ENCODE measurements at places on chromosomes 3 and 15.

- no peak for DNase-seq
These were observed 34.5 kb downstream of the TJP1 start for GRCh38 chr15:29787767-29788166.

GRCh38 chr3:55720614-55721013 lies 233.5 kb upstream of the WNT5A start:
- no peak for DNase-seq

DNA sequence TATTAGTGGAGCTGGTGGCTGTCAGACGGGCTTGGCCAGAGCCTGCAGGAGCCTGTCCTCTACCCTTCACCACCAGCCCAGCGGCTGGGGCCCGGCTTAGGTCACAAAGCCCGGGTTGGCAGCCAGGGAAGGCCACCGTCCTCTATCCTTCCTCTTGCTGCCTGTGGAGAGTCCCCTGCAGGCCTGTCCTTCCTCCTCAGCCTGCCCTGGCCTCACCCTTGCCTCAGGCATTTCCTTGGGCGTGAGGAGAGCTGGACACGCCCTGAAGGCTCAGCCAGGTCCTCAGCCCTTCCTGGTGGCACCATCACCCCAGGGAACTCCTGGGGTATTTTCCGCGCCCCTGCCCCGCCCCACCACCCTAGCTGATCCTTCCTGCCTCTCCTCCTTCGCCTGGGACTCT lies 7.7 kb downstream of the CHAC1 start:
- DNase-seq, result no peak

DNA sequence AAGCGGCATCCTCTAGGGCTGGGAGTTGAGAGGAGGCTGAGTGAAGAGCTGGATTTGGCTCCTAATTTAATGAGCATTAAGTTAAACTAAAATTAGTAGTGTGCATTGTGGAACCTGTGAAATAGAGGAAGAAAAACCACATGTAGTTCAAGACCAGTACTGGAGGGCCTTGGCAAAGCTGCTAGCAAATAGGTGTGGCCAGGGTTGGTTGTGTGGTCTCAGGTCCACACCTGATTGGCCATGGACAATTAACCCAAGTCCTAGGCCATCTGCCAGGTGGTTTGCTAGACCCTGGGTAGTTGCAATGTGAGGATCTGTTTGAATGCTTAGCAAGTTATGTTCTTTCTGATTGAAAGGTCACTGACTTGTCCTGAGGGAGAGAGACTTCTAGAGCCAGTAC lies 275.5 kb downstream of the PDCD6IP start:
- no peak for DNase-seq

- DNase-seq, result no peak
These were observed 7.3 kb downstream of the NGLY1 start for GRCh38 chr3:25775936-25776335.

- DNase-seq, result no peak
These were observed 110.8 kb downstream of the ADCY5 start for GRCh38 chr3:123337948-123338619.

DNA sequence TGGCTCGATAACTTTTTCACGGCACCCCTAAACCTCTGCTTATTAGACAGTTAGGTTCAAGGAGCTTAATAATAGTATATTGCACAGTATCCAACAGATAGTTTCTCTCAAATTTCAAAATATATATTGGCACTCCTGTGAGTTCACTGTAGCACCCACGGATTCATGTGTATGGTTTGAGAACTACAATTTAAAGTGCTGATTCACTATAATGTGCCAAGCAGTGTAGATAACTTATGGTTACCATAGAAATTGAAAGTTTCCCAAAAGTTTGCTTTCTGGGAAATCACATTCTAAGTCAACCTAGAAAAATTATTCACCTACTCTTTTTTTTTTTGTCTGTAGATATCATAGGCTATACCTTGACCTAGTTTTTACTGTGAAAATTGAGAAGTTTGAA lies 86.6 kb downstream of the GAP43 start:
- no peak for DNase-seq

GRCh38 chr3:139689122-139689521 lies 11.3 kb upstream of the NMNAT3 start:
- DNase-seq, result no peak

- no peak for DNase-seq
These were observed 43.4 kb downstream of the HLTF start for GRCh38 chr3:149042789-149043386.

GRCh38 chr15:48052946-48053345 lies 67.8 kb upstream of the SLC24A5 start:
- DNase-seq, result no peak

DNA sequence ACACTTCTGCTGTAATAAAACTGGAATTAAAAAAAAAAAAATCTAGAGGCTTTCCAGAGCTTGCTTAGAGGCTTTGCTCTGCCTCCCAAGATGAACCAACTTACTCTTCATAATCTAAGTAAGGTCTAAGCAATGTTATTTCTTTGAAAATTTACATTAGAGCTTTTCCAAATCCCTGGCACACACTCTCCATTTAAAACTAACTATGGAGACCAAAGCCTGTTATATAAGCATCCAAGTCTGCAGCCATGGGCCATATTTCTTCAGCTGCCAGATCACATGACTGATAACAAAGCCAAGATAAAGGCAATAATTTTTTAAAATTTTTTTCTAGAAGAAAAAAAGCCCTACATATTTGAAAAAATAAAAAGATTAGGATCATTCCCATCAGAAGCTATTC lies 55.0 kb upstream of the ARHGEF3 start:
- no peak for DNase-seq

GRCh38 chr15:39886418-39886817 lies 33.6 kb downstream of the GPR176 start:
- DNase-seq, result no peak

DNA sequence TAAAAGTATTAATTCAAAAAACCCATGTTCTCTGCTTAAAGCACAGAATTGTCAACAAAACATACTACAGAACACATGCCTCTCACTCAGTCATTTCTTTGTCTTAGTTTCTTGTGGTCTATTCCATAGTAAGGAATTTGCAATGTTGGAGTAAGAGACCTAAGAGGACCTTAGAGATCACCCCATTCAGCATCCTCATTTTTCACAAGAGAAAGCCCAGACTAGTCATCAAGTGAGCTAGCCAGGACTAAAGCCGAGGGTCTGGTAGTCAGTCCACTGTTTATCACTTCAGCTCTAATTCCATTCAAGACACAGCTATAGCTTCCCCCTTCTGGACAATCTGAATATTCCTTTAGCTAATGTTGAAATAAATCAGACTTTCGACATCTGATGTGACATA lies 601.1 kb downstream of the FHIT start:
- no peak for DNase-seq

- peak; percentile 26 for DNase-seq
These were observed 22.3 kb downstream of the OSBPL10 start for GRCh38 chr3:31958701-31959152.

GRCh38 chr15:55654561-55655031 lies 66.5 kb upstream of the PYGO1 start:
- DNase-seq, result no peak

GRCh38 chr15:80152896-80153876 lies at the start of gene FAH:
Gene FAH, plus strand, starts transcription at chr15:80152999. Its CDS starts 56 bp downstream, at chr15:80153055.
- DNase-seq, result no peak

DNA sequence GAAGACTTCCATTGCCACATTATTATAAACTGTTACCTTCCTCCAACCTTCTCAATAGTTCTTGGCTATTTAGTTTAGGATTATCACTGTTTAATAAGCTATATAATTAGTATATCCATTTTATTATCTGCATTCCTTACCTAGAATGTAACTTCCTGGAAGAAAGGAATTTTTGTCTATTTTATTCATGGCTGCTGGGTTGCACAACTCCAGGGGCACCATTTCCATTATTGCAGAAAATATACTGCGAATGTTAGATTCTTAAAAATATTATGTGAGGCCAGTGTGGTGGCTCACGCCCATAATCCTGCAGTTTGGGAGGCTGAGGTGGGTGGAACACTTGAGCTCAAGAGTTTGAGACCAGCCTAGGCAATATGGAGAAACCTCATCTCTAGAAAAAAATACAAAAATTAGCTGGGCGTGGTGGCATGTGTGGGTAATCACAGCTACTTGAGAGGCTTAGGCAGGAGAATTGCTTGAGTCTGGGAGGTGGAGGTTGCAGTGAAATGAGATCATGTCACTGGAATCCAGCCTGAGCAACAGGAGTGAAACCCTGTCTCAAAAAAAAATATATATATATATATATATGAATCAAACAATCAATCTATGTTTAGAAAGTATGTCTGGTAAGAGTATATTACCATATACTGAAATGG lies 19.9 kb downstream of the CLDN1 start:
- DNase-seq, result no peak
